ENCODE measurements at places on chromosomes 2 and 18. TPM values are rescaled to one million over a fixed set of nuclear protein-coding genes. Genes with fewer than 3 reads are reported as not detected.

DNA sequence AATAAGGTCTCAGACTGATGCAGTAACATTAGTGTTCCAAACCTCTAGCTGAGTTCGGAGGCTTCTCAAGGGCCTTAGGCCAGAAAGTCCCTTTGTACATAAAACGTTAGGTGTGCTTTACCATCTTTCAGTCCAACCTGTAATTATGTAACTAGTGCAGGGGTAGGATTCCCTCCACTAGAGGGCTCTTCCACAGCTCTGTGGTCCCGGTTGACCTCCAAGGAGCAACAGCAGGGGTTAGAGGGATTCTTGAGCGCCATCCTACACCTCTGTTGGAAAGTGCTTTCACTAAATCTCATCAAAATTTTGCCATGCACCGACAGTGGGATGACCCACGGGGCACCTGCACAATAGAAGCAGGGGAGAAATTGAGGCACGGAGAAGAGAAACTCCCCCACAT is 155.8 kb upstream of the LRP1B start:
- no peak for DNase-seq

DNA sequence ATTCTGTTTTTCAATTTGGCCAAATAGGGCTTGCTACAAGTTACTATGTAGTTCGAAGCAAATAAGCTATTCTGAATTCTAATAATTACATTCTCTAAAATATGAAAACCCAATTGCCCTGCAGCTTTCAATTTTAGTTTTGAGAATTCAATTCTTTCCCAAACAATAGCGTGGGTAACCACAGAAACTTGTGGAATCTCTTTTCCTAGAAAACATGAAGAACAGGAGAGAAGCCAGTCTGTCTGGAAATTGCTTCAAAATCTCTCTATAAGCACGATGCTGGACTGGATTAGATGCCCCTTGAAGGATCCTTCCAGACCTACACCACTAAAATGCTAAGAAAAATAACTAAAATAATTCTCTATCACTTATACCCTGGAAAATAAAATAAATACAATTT is 115.0 kb downstream of the THADA start:
- DNase-seq: no peak

DNA sequence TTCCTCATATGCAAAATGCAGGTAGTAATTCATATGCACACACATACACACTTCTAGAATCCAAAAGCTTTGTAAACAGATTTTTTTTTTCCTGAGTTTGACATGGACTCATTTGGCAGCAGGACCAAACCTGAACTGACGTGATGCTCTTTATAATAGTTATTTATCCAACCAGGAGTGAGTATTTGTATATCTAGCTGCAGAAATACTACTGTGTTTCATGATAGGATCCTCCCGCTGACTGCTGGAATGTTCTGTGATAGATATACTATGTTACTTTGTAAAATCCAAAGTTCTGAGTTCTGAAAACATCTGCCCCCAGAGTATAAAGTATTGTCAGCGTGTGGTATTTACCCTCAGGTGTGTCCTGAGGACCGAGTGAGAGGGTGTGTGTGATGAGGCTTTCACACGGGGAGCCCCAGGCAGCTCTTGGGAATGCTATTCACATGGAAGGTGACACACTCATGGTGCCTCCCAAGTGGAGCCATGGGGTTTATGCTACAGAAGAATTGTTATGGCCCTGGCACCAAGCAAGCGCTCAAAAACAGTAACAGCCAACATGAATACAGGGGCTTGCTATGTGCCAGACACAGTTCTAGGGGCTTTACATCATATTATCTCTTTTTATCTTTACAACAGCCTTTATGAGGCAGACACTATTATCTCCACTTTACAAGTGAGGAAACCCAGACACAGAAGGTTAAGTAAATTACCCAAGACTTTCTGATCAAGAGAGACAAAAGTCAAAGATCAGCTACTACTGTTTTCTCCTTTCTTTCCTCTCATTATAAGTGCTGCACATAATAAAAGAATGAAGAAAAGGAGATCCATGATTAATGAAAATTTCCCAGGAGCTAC is 16.7 kb upstream of the TXNDC2 start:
- DNase-seq: no peak

DNA sequence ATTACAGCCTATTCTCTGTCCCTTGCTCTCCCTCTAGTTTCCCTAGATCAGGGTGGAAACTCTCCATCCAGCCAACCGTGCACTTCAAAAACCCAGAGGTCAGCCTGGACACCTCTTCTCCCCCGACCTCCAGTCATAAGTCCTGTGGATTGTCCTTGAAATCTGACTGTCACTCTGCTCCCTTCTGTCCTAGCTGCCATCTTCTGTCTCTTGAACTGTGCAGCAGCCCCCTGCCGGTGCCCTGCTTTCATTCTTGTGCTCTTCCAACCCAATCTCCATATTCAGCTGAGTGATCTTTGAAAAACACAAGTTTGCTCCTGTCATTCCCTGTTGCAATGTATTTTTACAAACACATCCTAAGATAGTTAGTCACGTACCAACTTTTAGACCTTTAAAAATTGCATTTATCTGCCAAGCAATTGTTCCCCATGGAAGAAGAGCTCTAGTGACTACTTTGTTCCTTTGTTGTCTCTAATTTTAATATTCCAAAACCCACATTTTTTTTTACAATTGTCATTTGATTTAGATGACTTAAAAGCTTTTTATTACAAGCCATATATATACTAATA is 254.3 kb downstream of the CAMKMT start:
- no peak for DNase-seq

GRCh38 chr2:202023198-202023903 is 10.3 kb upstream of the FZD7 start:
- DNase-seq: no peak

DNA sequence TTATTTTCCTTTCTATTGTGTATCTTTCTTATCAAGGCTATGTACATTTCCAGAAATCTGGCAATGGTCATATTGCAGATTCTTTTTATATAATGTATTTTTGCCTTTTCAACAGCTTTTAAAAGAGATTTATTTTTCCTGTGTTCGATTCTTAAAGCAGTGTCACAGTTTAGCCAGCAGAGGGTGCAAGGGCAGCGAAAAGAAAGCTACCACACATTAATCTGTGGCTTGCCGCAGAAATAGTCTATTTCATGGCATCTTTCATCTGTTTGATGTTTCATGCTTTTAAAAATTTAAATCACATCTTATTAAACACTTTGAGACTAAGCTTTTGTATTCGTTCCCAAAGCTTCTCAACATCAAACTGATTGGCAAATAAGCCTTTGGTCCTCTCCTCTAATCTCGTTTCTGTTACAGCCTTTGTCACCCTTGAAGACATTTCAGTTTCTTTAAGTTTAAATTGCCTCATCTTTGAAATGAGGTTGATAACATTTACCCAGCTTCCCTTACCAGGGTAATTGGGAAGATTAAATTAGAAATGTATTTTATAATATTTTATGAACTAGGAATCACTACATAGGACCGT is 73.3 kb downstream of the PIK3C3 start:
- DNase-seq: peak; percentile 23

GRCh38 chr2:180219491-180219890 is 212.4 kb upstream of the CWC22 start:
- no peak for DNase-seq

DNA sequence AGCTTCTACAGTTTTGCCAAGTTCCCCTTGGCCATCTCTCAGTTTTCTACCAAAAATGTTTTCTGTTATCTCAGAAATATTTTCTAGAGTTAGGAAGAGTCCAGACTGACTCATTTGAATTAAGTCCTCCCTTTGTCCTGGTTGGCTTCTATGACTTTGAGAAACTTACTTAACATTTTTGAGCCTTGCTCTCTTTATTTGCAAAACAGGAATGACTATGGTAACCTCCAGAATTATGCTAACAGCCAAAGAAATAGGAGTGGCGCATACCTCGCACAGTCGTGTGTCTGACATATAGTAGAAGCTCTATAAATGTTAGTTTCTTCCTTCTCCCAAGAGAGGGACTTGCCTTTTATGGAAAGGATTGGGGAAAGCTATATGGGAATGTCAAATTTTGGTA is 841.1 kb downstream of the TSN start:
- DNase-seq: no peak

DNA sequence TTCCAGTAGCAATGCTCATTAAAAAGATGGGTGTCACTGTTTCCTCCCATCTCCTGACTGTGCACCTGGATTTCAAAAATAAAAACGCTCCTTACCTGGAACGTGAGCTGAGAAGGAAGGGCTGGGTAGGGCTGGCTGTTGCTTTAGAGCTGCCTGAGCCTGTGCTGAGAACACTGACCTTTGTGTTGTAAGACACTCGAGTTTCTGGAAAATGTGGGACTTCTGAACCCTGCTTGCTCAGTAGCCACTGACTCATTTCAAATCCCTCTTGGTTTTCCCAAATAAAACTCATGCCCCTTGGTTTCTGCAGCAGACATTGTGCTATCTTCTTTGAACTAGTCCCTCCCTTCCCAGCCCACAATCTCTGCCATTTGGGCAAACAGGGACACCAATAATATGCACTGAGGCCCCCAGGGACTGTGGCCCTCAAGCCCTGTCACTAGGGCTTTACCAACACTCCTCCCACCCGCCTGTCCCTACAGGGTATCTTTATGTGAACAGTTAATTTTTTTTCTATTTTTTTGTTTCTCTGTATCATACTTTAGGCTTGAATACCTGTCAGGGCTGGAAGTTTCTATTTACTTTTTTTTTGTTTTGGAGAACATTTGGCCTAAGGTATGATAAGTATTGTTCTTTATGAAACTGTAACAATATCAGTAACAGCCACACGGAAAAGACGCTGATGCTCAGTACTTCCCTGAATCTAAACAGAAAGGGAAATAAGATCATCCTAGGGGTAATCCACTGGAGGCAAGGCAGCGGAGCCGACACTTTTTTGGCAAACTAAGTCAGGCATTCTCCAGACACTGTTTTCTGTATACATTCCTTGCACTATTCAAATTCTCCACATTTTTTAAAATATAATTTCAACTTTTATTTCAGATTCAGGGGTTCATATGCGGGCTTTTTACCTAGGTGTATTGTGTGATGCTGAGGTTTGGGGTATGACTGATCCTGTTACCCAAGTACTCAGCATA is 280.2 kb downstream of the STK39 start:
- no peak for DNase-seq

- peak; percentile 52 for DNase-seq
These were observed 28.3 kb downstream of the MYO7B start for GRCh38 chr2:127563458-127564428.

GRCh38 chr2:239594019-239594771 is 193.4 kb upstream of the HDAC4 start:
- DNase-seq: peak; percentile 6

DNA sequence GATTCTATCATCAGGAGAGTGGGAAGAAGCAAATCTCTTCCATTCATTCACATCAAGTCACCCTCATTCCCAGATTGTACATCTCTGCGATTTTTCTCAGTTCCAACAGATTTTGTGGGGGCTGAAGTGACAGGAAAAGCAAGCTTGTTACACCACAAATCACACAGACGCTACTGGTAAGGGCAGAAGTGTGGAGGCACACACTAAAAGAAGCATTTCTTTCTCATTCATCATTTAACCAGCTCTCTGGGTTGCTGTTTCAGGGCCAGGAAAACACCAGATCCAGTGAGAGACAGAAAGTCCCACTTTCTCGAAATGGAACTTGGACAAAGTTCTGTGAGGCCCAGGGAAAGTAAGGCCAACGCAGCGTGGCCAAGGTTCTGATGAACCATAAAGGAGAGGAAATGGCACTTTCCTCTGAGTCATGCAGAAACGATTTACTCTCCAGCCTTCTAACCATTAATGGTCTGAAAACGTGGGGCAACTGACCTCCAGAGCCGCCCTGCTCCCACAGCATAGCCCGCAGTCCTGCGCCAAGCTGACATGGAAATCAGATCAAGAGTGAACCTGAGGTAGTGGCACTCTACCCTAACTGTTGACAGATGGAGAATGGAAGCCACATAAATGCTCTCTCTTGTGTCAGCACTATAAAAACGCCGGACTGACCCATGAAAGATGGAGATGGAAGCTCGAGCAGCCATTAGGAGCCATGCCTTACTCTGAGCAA is 191.0 kb downstream of the C1D start:
- DNase-seq: no peak

- no peak for DNase-seq
These were observed 47.2 kb upstream of the STON1 start for GRCh38 chr2:48482769-48483168.

- no peak for DNase-seq
These were observed 1000.2 kb downstream of the TDRD15 start for GRCh38 chr2:22124003-22124402.

DNA sequence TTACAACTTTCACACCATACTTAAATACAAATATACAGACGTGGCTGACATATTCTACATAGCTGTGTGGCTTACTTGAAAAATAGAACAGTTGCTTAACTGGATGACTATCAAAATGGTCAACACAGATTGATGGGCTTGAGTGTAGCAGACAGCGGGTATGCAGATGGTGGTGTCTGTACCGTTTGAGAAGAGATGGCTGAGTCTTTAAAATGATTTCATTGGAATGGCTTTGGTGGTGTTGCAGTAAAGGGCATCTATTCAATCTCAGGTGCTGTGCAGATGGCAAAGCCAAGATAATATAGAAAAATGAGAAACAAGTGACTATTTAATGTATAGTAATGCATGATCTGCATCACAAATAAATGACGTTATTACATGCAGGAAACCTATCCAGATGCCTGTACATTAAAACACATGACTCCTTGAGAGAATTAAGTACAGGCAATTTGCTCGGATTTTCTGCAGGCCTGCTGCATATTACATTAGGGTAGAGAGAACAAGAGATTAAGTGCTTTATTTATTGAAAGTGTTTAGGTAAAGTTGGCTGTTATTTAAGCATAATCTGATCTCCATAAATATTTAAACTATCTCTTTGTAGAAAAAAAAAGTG is 68.5 kb downstream of the AGPS start:
- no peak for DNase-seq

NPC1 gene
- total RNA-seq: 39.3 TPM

PTPN18 gene
- 42.1 TPM for total RNA-seq

CAB39 gene
- total RNA-seq: 128 TPM

GALNT5 gene
- total RNA-seq: not detected

LAMA1 gene
- total RNA-seq: not detected

IL36A gene
- not detected for total RNA-seq

Measured in activated CD4-positive, alpha-beta memory T cell treated with anti-CD3 and anti-CD28 coated beads for 36 hours (primary cell).